Activated naive CD8-positive, alpha-beta T cell treated with anti-CD3 and anti-CD28 coated beads for 36 hours (primary cell): ENCODE measurements at places on chromosomes 4 and X.

DNA sequence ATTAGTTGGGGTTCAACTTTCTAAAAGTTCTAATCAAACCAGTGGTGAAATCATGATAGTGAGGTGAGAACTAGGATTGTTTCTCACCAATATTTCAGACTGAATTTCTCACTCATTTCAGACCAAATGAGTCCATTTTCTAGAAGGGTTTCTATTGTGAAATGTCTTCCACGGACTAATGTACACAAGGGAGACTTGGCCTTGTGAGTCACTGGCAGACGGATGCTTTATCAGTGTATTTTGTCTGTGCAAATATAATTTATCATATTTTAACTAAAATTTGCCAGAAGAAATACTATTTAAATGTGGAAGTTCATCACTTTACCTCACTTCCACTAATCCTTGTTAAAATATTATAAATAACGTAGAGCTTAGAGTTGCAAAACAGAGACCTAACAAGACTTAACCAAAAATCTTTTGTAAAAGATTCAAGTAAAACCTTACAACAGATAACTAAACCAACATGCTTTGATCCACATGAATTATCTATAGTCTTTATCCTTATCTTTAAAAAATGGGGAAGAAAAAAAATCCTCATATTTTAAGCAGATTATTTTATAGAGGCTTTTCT lies 506.0 kb upstream of the FAM241A start:
- no peak for DNase-seq

DNA sequence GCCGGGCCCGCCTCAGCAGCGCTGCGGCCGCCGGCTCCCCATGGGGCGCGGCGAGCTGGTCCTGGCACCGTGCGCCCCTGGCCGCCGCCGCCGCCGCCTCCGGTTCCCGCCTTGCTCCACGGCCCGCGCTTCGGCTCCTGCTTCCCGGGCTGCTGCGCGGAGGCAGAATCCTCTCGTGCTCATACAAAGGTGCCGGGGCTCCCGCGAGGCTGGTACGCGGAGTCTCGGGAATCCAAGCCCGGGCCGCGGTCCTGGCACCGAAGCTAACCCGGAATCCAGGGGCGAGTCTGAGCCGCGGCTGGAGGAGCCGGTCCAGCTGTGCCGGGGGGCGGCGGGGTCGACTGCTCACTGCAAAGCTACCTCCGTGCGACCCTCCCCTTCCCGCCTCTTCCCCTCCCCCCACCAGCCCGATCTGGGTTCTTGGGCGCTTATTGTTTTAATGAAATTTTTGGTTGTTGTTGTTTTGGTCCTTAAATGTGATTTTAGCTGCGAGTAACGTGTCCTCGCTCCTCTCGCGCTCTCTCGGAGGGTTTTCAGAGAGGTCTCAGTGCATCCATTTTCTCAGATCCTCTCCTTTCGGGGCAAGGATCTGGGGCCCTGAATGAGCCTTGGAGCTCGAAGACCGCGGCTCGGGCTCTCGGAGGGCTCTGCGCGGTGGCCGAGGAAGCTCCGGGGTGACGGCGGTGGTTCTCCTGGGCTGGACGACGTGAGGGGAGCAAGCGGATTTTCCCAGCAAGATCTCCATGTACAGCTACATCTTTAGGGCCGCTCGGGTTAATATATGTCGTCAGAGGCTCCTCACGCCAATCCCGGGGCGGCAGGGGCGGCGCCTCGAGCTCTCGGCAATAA lies at the start of gene HAND2:
TSS of gene HAND2 (minus strand) at position 753 of the 849 bp plus-strand sequence. CDS start 940 bp downstream, outside the sequence.
- DNase-seq = no peak

GRCh38 chr4:122346036-122346435 lies 32.8 kb upstream of the ADAD1 start:
- DNase-seq = no peak

DNA sequence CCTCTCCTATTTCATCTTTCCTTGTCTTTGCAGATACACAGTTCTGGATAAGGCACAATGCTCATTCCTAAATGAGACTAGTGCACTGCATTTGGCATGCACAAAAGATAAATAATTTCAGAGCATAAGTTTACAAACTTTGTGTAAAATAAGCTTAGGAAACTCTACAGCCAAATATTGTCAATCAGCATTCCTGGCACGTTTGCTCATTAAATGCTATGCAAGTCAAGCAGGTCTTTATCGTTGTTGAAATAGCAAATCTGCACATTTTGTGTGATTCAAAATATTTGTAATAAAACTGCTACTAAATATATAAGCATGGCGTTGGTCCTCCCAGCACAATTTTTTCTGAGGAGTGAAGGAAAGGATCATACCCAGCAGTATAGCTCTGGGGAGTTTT lies 322.1 kb upstream of the NOCT start:
- no peak for DNase-seq

GRCh38 chr4:149047368-149047767 lies 605.2 kb upstream of the NR3C2 start:
- DNase-seq = no peak

DNA sequence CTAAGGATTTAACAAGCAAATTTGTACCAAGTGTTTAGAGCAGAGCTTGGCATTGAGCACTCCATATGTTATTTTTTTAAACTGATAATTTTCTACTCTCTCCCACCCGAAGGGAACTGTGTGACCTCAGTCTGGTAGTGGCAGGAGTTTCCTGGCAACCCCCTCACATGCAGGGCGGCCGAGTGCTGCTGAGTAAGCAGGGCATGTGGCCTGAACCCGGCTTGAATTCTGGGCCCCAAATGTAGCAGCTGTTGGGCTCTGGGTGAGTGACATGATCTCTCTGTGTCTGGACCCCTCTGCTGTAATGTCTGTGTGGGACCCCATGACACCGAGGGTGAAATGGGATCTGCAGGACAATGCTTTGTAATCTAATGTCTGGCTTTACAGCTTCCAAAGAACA lies 13.6 kb upstream of the C4orf50 start:
- no peak for DNase-seq

- DNase-seq = no peak
Observed at GRCh38 chr4:89109841-89110540, 1.3 kb upstream of the TIGD2 start.

GRCh38 chr4:4413806-4414205 lies 26.9 kb downstream of the NSG1 start:
- DNase-seq = no peak

DNA sequence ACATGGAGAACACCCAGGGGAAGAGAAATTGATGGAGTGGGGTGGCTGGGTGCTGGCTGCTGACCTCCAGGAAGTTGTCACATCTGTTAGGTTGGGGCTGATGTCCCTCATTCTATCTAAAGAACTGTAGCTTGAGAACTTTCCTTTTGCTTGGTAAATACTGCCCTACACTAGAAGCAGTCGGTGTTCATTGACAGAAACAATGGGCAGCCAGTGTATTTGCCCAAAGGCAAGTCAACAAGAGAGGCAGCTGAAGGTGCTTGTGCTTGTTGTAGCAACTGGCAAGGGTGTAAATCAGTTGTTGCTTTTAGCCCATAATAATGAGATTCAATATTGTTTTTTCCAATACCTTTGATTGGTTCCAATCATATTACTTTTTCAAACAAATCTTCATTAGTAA lies 956 bp downstream of the TMEM154 start:
- no peak for DNase-seq

GRCh38 chrX:68938244-68939004 lies 109.6 kb downstream of the EFNB1 start:
- DNase-seq = no peak

DNA sequence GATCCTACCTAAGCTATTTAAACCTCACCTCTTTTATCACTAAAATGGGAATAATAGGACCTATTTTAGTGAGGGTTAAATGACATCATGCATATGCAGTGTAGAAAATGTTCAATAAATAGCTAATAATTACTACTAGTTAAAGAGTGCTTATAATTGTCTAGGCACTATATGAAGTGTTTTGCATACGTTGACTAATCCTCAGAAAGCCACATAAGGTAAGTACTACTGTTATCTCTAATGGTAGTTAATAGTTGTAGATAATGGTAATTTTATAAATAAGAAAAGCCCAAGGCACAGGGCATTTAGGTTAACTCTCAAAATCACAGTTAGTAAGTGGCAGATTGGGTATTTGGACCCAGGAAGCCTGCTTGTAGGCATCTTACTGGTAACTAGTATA lies 47.4 kb upstream of the BOD1L1 start:
- DNase-seq = no peak

DNA sequence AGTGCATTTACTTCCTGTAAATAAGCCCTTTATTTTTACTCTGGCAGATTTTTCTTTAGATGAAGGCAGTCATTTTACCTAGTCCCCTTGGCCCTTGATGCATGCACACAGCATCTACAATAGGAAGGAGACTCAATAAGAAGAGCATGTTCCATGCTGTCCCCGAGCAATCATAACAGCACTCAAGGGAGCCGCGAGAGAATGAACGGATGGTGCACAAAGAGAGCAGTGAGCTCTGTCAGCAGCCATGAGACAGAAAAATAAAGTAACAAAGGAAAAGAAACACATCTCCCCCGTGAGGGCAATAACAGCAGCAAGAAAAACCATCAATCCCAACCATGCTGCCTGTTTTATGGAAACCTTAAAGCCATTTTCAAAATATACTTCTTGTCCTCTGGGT lies 11.9 kb downstream of the SMIM31 start:
- no peak for DNase-seq

- peak; percentile 50 for DNase-seq
Observed at GRCh38 chrX:124406294-124407014, 60.1 kb downstream of the SH2D1A start.

DNA sequence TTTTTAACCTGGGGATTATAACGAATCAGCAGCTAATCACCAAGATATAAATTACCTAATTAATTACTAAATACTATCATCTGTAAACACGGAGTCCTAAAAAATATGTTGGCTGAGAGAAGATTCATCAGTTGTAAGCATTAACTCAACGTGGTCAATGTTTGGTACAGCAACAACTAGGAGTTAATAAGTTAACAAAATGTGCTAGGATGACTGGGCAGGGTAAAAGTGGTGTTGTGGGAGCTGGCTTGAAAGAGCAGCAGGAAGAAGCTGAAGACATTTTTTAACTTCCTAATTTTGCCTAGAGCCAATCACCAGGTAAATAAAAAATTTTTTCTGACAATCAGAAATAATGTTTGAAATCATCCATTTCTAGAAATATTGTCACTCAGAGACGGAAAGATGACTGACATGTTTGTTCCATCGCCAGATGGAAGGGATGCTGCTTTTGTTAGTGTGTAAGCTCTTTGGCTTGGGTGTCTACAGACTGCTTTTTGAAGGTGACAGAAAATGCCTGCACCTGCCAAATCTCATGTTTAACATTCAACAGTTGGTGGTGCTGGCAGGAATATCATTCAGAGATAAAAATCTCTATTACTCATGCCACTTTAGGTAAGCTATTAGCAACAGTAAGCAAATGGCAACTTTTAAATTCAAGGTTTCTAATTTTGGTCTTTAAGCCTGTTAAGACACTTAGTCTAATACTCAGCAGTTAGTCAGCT lies 1126.9 kb downstream of the STPG2 start:
- DNase-seq = no peak

DNA sequence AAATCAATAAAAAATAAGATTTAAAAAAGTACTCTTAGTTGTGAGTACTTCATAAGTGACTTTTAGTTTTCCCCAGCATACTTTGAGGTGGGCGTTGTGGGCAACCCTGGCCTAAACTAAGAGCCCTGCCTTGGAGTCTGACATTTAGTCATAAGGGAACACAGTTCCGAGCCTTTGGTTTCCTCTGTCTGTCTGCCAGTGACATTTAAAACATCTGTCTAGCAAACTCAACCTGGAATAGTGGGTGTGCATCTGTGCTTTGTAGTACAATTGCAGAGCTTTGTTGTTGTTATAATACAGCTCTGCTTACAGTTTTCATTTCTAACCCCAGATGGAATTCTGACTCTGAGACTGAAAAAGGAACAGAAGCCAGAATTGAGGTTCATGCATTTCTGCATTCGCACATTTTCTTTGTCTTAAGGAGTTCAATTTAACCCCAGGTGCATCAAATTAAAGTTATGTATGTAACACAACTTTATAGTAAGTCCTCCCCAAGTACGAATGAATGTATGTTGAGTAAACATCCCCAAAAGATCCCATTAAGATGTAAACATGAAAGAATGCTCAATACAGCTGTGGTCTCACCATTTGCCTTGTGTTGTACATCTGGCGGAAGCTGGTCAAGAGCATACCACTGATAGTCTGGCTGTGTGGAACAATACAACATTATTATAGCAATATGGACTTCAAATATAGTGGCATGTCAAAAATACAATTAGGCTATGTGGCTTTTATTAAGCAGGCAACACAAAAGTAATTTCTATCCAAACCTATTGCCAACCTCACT lies 25.9 kb downstream of the TNIP3 start:
- DNase-seq = peak; percentile 63

GRCh38 chrX:124238268-124238667 lies 94.2 kb upstream of the TEX13D start:
- DNase-seq = no peak

- DNase-seq = no peak
Observed at GRCh38 chr4:84511703-84512102, 12.6 kb upstream of the NKX6-1 start.

DNA sequence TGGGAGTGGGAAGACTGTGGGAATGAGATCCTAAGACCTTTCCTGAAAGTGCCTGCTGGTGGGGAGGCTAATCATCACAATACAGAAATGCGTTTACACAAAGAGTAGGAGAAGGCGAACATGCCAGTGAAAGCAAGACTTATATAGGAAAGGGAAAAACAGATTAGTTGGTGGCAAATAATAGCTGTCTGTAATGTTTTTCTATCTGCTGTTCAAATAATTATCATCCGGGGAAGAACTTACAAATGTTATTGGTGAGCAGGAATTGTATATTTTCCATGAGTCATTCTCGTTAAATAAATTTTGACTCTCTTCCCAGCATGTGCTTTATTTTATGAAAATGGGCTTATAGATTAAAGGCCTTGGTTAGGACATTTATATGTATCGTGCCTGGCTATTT lies 196.5 kb downstream of the ARHGAP10 start:
- DNase-seq = no peak

- no peak for DNase-seq
Observed at GRCh38 chr4:52664479-52664878, 5.4 kb upstream of the USP46 start.

GRCh38 chrX:134480061-134480460 lies 20.1 kb downstream of the HPRT1 start:
- DNase-seq = no peak

DNA sequence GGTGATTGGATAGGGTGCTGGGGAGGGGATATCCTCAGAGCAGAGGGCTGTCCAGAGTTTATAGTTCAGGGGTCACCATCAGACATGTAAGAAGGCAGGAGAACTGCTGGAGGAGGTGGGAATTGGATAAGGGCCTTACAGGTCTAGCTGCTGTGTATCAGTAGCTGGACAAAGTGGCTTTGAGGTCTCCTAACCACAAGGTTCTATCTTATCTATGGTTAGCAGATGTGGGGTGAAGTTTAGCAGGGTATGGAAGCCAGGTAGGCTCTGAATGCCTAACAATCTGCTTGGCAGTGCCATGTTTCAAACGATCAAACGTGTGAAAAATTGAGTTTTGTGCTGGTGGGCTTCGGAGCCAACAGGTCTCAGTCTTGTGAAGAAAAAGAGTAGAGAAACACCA lies 32.1 kb upstream of the MAGEA8 start:
- no peak for DNase-seq

DNA sequence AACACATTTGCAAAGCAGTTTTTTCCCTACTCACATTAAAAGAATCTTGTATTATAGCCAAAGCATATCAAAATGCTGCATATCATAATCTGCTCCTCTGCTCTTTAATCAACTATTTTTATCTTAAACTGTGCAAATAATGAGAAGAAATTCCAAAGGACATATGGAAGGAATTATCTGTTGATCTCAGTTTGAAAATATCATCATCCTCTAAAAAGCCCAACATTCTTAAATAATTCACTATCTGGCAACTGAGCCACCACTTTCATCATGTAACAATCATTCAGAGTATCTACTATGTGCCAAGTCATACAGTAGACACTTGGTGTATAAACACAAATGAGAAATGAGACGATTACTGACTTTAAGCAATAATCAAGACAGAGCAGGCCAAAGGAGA lies 63.0 kb downstream of the PRSS12 start:
- DNase-seq = no peak
